ENCODE measurements at places on chromosomes 3 and 15. TPM values are rescaled to one million over a fixed set of nuclear protein-coding genes. Genes with fewer than 3 reads are reported as not detected.

Gene C2CD4A
- total RNA-seq, result 0.61 TPM

- H3K27ac ChIP-seq, result no peak overlapping the region
- no peaks in the 10 kb centered on the region for H3K36me3 ChIP-seq
- H3K27me3 ChIP-seq, result no peaks in the 10 kb centered on the region
- DNase-seq, result no peak
- H3K4me1 ChIP-seq, result no peaks in the 10 kb centered on the region
- no peak overlapping the region for H3K4me3 ChIP-seq
Measured at GRCh38 chr3:171644681-171645080, 165.6 kb downstream of the PLD1 start.

GRCh38 chr15:95254263-95254662 lies 1022.9 kb downstream of the MCTP2 start:
- no peak overlapping the region for H3K27ac ChIP-seq
- no peaks in the 10 kb centered on the region for H3K36me3 ChIP-seq
- H3K27me3 ChIP-seq, result peaks cover 19% of the 10 kb centered on the region
- DNase-seq, result no peak

Gene PEX5L
- 0.35 TPM for total RNA-seq

Gene KPNA4
- 57.0 TPM for total RNA-seq

Gene CSNK1G1
- 22.5 TPM for total RNA-seq

DNA sequence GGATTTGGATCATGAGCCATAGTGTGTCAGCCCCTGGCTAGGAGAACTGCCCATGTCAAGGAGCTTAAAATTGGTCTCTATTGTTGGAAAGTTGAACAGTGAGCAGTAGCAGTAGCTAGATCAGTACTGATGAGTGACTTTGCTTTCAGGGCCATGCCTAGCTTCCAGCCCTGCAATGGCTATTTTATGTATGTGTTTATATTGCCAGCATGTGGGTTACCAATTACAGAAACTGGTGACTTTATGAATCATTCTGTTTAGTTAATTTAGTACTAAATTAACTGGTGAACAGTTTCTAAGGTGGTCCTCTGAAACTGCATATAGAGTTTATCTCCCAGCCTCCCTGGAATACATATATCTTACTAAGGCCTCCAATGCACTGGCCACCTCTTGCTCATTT lies 908.1 kb upstream of the ALCAM start:
- H3K4me1 ChIP-seq, result no peaks in the 10 kb centered on the region
- no peak overlapping the region for H3K4me3 ChIP-seq
